Endodermal cell (in vitro differentiated cells): ENCODE measurements at places on chromosomes 5 and 9.
A peak's percentile ranks its signal among the peaks of the same experiment; 100 is the strongest.

- DNase-seq = no peak
These were observed 20.8 kb upstream of the CKMT2 start for GRCh38 chr5:81212211-81212751.

DNA sequence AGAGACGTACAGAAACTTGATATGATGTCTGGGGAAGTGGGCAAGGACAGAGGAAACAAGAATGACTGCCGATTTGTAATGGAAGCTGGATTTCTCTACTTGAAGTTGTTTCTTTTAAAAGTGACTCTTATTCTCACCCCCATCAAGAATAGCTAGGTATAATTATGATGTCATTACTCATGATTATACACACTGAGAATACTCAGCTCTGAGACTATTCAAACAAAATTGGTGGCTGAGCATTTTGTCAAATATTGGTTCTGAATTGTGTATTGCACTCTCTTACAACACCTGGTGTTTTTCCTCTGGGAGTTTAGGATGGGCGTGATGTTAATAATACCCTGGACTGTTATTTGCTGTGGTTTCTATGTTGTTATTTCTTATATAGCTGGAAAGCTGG, 46.3 kb downstream of the MAST4 start:
- DNase-seq = no peak

- no peak for DNase-seq
These were observed 33.0 kb upstream of the LCP2 start for GRCh38 chr5:170330568-170331054.

DNA sequence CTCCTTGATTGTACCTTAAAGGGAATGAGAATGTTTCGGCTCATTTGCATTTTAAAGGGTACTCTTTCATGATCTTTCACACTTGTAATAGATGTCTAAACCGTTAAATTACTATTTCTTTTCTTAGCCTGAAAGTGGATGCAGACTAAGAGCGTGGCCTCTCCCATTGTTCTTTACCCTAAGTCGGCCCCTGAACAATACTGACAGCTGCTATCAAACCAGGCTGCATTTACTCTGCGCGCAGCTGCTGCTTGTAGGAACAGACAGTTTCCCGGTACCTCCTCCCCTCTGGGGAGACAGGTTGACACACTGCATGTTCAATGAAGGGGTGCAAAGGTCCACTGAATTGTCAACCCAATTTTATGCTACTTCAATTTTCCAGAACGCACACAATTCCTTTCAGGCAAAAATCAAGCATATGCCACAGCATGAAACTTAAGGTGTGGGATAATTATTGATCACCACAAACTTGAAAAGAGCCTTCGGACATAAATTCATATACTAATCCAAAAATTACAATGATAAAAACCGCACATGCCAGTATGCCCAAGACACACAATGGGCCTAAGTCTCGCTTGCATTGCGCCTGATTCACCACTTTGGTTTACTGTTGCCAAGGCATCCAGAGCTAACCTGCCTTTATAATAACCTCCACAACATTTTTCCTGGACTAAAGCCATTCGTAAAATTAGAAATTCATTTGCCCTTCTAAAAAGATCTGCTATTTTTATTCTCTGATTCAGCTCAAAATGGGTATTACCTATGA, 39.7 kb downstream of the TLE1 start:
- no peak for DNase-seq

DNA sequence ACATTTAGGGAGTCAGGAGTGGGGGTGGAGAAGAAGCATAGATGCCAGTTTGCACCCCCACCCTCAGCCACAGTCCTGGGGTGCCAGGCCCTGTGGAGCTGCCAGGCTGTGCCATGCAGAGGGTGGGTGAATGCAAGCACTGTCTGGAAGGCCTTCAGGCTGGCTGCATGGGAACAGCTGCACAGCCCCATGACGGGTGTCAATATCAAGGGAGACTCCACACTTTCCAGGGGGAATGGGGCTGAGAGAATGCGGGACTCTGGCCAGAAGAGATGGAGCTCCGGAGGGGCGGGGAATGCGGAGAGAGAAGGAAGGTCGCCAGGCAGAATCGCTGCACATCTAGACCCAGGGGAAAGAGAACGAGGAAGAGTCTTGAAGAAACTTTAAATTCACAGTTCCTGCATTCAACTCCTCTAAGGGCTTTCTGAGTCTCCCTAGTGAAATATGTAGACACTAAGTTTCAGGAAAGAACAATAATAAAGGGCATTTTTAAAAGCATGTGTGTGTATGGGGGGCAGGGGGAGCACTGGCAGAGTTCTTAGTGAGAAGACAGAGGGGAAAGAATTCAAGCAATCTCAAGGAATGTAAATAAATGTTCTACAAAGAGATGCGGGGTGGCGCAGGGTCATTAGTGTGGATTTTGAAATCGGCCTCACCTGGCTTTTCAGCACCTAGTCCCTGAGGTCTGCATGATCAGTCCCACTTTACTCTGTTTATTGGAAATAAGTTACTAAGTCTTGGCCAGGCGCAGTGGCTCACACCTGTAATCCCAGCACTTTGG, 59.1 kb downstream of the BOD1 start:
- DNase-seq = no peak

- DNase-seq = peak; percentile 55
These were observed 18.4 kb downstream of the SLC6A18 start for GRCh38 chr5:1243487-1244130.

DNA sequence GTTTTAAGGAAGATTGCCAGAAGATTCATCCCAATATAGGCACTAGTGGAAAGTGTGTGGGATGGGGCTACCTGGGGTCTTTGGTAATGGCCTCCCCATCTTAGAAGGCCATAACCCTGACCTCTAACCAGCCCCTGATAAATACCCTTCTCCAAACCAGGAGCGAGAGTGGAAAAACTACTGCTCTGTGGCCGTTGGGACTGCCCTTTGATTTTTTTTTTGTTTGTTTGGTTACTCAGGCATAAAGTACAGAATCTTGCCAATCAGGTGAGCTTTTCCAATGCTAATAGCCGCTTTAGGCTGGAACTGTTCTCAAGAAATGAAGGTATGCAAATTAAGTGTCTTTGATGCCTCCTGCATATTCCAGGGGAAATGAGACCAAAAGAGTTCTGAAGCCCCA, 153.7 kb downstream of the ADAMTS12 start:
- no peak for DNase-seq

DNA sequence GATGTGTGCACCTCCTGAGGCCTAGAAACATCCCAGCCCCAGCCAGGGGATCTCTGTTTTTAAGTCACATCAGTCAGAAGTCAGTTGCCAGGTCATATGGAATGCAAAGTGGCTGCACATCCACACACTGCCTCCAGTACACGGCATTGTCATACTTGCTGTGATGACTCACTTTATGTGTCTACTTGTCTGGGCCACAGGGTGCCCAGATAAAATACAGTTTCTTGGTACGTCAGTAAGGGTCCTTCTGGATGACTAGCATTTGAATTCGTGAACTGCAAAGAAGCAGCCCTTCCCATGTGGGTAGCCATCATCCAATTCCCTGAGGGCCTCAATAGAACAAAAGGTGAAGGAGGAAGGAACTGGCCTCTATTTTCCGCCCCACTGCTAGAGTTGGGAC, 27.7 kb downstream of the AUH start:
- DNase-seq = no peak

GRCh38 chr5:107668154-107669095, 2.3 kb downstream of the EFNA5 start:
- peak; percentile 67 for DNase-seq

- no peak for DNase-seq
These were observed 657.6 kb downstream of the CCDC171 start for GRCh38 chr9:16210440-16210839.

DNA sequence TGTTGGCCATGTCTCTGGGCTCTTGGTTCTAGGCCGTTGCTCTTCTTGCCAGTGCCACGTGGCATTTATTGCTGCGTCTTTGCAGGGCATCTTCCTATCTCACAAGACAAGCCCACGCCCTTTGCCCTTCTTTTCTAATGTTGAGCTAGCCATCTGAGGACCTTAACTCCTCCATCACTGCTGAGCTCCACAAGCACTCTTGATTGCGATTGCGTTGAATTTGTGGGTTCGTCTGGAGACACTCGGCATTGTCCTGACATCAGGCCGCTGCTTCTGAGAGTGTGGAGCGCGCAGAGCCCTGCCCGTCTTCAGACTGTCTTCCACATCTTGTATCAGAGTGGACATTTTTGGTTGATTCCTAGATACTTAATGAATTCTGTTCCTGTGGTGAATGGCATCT, 14.5 kb upstream of the FCN1 start:
- no peak for DNase-seq

DNA sequence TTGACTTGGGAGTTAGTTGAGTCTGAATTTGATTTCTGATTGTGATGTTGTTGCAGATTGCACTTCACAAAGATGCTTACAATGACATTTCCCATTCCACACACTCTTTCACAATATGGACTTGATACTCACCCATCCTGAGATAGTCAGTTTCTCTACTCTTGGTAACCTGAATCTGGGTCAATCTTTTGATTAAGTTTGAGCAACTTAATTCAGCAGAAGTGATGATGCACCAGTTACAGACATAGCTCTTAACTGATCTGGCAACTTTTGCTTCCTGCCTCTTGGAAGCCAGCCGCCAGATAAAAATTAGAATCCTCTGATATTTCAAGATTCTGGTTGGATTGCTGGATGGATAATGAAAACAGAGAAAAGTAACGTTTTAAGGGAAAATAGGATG, 79.7 kb upstream of the OSMR start:
- no peak for DNase-seq

DNA sequence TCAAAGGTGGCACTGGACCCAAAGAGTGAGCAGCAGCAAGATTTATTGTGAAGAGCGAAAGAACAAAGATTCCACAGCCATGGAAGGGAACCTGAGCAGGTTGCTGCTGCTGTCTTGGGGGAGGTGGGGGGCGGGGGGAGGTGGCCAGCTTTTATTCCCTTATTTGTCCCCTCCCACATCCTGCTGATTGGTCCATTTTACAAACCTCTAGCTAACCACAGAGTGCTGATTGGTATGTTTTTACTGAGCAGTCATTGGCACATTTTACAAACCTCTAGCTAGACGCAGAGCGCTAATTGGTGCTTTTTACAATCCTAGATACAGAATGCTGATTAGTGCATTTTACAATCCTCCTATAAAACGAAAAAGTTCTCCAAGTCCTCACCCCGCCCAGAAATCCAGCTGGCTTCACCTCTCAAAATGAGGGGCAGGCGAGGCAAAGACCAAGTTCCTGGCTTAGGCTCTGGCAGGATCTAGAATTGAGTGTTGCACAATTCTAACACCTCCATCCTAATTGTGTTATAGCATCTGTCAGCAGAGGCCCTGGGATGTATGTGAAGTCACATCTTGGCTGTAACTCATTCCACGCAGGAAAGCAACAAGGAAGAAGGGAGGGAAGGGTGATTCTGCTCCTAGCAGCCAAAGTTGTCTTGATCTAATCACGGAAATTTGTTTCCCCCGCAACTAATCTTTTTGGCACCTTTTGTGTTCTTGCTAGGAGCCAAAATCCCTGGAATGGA, 34.3 kb downstream of the ROR2 start:
- peak; percentile 36 for DNase-seq

DNA sequence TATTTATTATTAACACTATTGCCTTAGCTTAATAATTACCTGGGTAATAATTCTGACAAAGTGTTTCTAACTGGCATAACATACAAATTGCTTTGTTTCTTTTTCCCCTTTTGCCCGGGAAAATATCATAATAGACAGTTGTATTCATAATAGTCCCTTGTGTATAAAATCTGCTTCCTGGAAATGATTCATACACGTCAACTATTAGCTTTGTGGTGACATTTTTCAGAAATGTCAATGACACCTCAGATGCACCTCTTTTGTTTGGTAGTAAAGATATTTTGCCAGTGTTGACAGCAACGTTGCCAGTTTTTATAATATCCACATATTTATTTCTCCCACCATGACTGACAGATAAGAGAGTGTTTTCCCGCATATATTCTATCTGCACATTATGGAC, 73.0 kb downstream of the RASEF start:
- DNase-seq = no peak

- DNase-seq = peak; percentile 70
These were observed 1.7 kb downstream of the SH3PXD2B start for GRCh38 chr5:172452398-172453205.

GRCh38 chr5:59095480-59095879, 512.6 kb downstream of the RAB3C start:
- no peak for DNase-seq

DNA sequence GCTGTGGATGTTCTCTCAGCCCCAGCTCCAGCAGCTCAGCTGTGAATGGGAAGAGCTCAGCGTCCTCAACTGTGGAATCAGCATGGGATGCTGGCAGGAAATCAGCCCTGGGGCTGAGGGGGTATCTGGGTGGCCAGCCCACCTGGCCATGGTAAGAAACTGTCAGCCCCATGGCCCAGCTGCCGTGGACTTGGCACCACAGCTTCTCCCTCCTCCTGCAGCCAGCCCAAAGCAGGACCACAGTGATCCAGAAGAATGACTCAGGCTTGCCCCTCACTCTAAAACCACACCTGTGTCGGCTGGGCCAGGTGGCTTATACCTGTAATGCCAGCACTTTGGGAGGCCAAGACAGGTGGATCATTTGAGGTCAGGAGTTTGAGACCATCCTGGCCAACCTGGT, 48.0 kb downstream of the SAR1B start:
- peak; percentile 42 for DNase-seq

DNA sequence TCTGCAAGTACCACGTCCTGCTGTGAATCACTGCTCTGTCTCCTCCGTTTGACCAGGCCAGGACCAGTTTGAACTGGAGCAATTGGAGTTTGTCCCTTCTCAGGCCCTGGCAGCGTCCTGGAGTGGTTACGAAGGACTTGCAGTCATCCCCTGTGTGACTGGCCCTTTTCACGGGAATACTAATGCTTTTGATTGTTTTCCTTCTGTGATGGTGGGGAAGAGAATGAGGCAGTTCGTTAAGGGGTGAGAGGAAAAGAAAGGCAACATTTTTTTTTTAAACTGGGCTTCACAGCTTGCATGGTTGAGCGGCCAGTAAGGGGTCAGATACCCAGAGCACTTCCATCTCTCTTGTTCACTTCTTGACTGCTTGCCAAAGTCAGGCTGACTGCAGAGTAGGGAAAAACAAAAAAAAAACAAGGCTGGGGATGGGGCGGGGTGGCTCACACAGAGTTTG, 153.5 kb upstream of the STK32A start:
- no peak for DNase-seq

GRCh38 chr5:170273968-170274710, 23.4 kb downstream of the LCP2 start:
- peak; percentile 89 for DNase-seq

DNA sequence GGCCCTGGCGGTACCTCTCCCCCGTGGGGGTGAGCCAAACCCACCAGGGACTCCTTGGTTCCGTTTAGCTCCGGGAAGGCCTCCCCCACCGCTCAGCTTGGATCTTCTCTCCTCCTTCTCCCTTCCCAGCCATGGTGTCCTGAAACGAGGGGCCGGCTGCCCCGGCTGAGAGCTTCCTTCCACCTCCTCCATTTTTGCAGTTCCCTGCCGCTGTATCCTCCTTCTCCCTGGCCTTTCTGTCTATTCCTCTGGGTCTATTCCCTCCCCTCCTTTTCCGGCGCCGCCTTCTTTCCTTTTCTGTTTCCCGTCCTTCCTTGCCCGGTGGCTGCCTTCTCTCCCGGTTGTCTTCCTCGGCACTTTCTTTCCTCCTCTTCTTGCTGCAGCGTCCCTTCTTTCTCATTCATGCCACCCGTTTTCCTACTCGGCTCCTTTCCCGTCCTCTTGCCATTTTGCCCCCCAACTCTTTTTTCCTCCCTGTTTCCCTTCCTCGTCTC, 110.4 kb downstream of the LIFR start:
- no peak for DNase-seq
